Stimulated activated CD4-positive, alpha-beta T cell treated with anti-CD3 and anti-CD28 coated beads, Interleukin-2, amount 100 ng/mL, for 4 hours (primary cell): ENCODE measurements at places on chromosomes 1 and 21.

DNA sequence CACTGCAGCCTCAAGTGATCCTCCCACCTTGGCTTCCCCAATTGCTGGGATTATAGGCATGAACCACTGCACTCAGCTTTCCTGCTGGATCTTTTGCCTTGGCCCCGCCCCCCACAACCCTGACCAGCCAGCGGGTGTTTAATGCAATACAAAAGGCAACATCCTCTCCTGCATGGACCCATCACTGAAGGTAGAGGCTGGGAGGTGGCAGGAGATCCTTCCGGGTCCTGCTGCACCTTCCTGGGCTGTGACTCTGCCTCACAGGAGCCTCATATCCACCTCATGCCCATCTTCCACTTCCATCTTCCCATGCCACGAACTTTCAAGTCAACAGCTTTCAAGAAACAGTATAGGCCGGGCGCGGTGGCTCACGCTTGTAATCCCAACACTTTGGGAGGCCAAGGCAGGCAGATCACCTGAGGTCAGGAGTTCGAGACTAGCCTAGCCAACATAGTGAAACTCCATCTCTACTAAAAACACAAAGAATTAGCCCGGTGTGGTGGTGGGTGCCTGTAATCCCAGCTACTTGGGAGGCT is 11.7 kb upstream of the WNT9A start:
- DNase-seq: no peak

DNA sequence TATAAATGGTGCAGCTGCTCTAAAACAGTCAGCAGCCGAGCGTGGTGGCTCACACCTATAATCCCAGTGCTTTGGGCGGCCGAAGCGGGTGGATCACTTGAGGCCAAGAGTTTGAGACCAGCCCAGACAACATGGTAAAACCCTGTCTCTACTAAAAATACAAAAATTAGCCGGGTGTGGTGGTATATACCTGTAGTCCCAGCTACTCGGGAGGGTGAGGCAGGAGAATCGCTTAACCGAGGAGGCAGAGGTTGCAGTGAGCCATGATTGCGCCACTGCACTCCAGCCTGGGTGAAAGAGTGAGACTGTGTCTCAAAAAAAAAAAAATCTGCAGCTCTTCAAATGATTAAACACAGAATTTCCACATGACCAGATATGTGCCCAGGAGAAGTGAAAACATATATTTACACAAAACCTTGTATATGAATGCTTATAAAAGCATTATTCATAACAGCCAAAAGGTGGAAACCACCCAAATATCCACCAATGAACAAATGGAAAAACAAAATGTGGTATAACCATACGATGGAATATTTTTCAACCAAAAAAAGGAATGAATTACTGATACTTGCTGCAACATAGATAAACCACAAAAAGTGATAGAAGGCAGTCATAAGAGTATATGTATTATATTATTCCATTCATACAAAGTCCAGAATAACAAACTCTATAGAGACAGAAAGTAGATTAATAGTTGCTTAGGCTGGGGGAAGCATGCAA is 14.1 kb downstream of the EPS15 start:
- no peak for DNase-seq

GRCh38 chr1:76073481-76073880 is 1.1 kb upstream of the ST6GALNAC3 start:
- DNase-seq: no peak

- DNase-seq: no peak
Measured at GRCh38 chr21:46557469-46557868, 47.4 kb downstream of the S100B start.

- DNase-seq: no peak
Measured at GRCh38 chr1:85259912-85260274, 431 bp upstream of the C1orf52 start.

DNA sequence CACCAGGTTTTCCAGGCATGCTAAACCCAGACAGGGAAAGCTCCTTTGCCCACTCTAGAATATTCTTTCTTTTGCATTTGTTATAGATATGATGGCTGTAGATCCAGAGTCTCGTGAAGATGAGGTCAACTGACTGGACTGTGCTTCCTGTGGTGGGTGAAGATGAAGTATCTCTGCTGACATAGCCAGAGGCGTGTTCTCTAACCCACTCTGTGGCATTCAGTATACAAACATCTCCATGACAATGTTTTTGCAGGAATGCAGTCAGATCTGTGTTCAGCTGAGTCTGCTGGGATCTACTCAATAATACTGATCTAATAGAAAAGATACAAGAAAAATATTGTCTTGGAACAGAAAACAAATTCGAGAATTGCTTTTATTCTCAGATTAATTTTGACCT is 11.3 kb downstream of the RWDD2B start:
- no peak for DNase-seq

DNA sequence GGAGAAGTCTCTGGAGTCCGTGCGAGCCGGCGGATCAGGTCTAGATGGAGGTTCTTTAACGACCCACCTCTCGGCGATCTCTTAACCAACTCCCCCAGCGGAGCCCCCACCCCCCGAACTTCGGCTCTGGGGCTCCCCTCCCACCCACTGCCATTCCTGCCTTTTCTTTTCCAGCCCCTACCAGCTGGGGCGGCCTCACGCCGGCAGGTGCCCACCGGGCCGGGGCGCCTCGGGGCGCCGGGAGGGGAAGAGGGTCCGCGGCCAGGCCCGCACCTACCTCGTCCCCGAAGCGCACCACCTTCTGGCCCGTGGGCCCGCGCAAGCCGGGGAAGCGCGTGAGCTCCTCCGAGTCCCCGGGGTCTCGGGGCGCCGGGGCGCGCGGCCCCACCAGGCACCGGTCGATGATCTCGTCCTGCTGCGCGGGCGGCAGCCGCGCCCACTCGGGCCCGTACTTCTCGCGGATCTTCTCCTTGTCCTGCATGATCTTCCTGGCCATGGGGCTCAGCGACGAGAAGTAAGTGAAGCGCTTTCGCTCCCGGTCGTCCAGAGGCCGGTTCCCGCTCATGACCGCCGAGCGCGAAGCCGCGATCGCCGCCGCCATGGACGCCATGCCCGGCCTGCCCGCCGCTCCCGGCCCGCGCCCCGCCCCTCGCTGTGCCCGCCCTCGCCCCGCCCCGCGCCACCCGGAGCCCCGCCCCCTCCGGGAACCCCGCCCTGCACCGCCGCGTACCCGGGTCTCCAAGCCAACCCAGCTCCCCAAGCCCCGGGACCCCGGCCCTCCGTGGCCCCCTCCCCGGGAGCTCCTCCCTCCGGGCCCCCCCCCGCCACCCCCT is at the start of gene C1orf198:
TSS of gene C1orf198 (minus strand) at position 619 of the 833 bp plus-strand sequence. CDS start at position 610, 9 bp downstream.
- DNase-seq: peak; percentile 62

DNA sequence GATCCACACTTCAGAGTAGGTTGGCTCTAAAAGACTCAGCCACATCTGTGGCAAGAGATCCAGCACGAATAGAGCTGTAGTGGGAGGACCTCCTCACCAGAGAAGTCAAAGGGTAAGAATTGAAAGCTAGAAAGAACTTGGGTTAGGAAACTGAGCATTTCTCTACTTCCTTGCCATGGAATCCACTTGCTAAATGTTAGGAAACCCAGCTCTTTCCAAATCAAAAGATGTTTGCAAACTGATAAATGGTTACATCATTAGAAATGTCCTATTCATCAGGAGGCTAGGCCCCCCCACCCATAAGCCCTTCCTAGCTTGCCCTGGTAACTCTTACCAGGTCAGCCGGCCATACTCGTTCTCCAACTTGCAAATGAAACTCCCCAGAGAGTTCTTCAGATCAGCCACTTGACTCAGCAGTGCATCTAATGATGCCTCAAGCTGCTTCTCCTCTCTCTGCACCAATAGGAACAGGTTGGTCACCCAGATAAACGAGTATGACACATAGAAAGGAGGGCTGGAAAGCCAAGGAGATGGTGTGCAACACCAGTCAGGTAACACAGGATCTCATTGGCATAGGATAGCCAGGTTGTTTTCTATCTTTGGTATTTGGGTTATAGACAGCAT is 1.5 kb downstream of the MED8 start:
- no peak for DNase-seq

DNA sequence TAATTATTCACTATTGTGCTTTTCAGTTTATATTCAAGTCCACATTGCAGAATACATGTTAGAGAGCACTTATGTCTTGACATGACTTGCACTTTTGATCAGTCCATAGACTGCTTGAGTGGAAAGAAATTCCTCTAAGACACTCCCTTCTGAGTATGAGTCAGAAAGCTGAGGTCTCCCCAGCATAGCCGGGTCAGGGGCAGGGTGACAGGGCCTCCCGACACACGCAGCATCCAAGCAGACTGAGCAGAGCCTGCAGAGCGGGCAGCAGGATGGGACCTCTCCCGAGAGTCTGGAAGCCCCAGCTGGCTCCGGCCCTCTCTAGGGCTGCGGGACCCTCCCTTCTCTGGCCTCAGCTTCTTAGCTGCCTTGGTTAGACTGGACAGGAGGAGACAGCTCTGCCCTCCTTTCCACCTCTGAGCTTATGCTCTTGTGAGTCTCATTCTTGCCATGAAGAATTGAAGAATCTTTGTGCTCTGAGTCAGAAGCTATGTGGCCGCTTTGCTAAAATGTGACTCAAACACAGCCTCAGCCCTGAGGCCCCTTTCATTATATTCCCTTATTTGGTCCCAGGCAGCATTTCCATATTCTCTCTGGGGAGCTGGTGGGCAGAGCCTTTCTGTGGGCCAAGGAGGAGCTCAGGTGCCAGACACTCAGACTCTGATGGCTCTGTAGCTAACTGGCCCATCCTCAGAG is 11.2 kb upstream of the CAPN2 start:
- no peak for DNase-seq

- no peak for DNase-seq
Measured at GRCh38 chr1:61299463-61299862, 217.1 kb downstream of the NFIA start.

GRCh38 chr1:44894591-44894990 is 51.5 kb upstream of the PTCH2 start:
- no peak for DNase-seq

GRCh38 chr1:116451702-116452101 is 78.7 kb downstream of the ATP1A1 start:
- no peak for DNase-seq

DNA sequence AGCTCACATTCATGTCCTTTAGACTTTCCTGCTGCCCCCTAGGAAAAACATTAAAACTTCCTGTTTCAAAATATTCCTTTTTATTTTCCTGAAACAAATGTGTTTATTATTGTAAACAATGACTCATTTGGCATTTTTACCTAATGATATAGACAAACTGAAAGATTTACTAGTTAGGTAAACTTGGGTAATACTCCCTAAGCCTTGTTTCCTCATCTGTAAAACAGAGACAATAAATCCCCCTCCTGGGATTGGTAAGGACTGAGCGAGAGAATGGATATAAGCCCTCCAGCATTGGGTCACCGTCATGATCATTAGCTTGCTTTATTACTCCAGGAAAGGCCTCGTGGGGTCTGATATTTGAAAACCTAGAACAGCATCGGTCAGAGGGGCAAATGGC is 59.8 kb downstream of the LPAR3 start:
- DNase-seq: no peak

DNA sequence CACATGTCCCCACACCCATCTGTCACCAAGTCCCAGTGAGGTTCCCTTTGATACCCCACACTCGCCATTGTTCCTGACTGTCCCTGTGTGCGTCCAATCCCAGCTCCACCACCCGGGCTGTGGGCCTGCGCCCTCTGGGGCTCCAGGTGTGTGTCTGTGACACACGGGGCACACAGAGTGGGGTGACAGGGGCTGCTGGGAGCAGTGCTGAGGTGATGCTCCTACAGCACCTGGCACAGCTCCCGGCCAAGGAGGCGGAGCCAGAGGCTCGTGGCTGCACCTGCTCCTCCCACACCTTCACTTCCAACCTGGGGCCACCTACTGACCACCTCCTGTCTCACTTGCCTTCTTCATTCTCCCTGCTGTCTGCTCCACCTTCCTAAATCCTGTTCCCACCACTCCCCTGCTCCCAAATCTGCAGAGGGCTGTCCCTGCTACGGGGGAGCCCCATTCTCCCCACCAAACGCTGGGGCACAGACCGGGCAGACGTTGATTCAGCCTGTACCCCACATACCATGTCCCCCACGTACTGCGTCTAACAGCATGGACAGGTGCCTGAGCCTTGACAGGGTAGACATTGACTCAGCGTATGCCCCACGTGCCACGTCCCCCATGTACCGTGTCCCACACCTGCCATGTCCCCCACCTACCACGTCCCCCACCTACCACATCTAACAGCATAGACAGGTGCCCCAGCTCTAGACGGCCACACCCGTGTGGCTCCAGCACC is 16.4 kb downstream of the WDR4 start:
- no peak for DNase-seq
